Uterine smooth muscle cell (primary cell): ENCODE measurements at places on chromosomes 1 and 21. TPM values are rescaled to one million over a fixed set of nuclear protein-coding genes. Genes with fewer than 3 reads are reported as not detected.

The SDC3 gene
- total RNA-seq = 7.7 and 10.5 TPM in 2 replicates

The GPR161 gene
- total RNA-seq = 12.0 and 12.9 TPM in 2 replicates

The F5 gene
- total RNA-seq = not detected in 2 replicates

The C1QB gene
- total RNA-seq = not detected in 2 replicates

The AVPR1B gene
- not detected in 2 replicates for total RNA-seq

The TSACC gene
- not detected in 2 replicates for total RNA-seq

The OR2T35 gene
- total RNA-seq = not detected in 2 replicates
